ENCODE measurements at places on chromosomes 11 and 22. TPM values are rescaled to one million over a fixed set of nuclear protein-coding genes. Genes with fewer than 3 reads are reported as not detected.

GRCh38 chr11:5246772-5247471, 2.7 kb downstream of the HBG1 start:
- no peaks in the 10 kb centered on the region for H3K4me1 ChIP-seq
- no peak overlapping the region for H3K27ac ChIP-seq
- H3K4me3 ChIP-seq = no peak overlapping the region
- H3K36me3 ChIP-seq = no peaks in the 10 kb centered on the region

- H3K4me3 ChIP-seq = no peak overlapping the region
- DNase-seq = no peak
- H3K27me3 ChIP-seq = no peaks in the 10 kb centered on the region
- no peak overlapping the region for H3K27ac ChIP-seq
- peaks cover 17% of the 10 kb centered on the region for H3K4me1 ChIP-seq
Observed at GRCh38 chr22:37014835-37015586, 4.2 kb downstream of the TST start.

- H3K27ac ChIP-seq = no peak overlapping the region
- no peak overlapping the region for H3K4me3 ChIP-seq
- no peaks in the 10 kb centered on the region for H3K36me3 ChIP-seq
- H3K27me3 ChIP-seq = no peaks in the 10 kb centered on the region
- H3K4me1 ChIP-seq = no peaks in the 10 kb centered on the region
Observed at GRCh38 chr11:134554861-134555260, 142.8 kb upstream of the B3GAT1 start.

DNA sequence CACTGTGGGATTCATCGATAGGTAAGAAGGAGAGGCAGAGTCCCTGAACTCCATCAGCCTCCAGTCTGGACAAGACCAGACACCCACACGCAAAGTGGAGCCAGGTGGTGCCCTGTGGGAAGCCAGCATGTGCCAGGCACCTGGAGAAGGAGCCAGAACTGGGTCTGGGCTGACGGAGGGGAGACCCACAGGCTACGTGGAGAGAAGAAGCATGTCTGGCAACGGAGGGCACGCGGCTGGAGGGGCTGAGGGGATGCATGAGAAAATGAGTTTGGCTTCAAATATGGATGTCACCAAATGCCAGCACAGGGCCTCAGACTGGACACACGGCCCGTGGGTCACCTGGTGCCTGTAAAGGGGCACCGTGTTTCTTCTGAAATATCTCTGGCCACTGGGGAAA, 55.7 kb downstream of the LINC01488 start:
- H3K27me3 ChIP-seq = no peaks in the 10 kb centered on the region
- no peak for DNase-seq
- no peaks in the 10 kb centered on the region for H3K36me3 ChIP-seq
- H3K27ac ChIP-seq = no peak overlapping the region
- peaks cover 2% of the 10 kb centered on the region for H3K4me1 ChIP-seq

The ZBTB16 gene
- 29.7 TPM for total RNA-seq

- no peaks in the 10 kb centered on the region for H3K27me3 ChIP-seq
- no peak for DNase-seq
- H3K4me1 ChIP-seq = no peaks in the 10 kb centered on the region
- no peak overlapping the region for H3K4me3 ChIP-seq
- no peaks in the 10 kb centered on the region for H3K36me3 ChIP-seq
- H3K27ac ChIP-seq = no peak overlapping the region
Observed at GRCh38 chr11:71568704-71569349, 3.5 kb downstream of the KRTAP5-10 start.

GRCh38 chr11:109956124-109956793, 136.9 kb upstream of the ZC3H12C start:
- H3K4me3 ChIP-seq = no peak overlapping the region
- H3K4me1 ChIP-seq = peaks cover 12% of the 10 kb centered on the region
- no peak for DNase-seq
- H3K36me3 ChIP-seq = no peaks in the 10 kb centered on the region
- H3K27me3 ChIP-seq = no peaks in the 10 kb centered on the region

DNA sequence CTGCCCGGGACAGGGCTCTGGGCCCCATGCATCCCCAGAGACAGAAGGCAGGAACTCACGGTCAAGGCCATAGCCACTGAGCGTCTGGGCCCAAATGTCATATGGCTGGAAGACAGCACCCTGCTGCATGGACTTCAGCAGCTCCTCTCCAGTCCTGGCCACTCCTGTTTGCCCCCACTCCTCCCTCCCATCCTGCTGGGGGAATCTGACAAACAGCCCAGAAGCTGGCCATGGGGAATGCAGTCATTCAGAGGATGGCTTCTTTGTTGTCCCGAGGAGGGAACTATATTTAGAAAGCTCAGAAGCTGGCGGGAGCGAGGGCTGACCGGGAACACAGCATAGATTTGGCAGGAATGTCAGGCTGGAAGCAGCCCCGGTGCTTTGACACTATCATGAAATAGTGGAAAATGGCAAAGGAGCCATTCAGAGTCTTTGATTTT, 35.0 kb downstream of the DKK3 start:
- DNase-seq = no peak
- peaks cover 26% of the 10 kb centered on the region for H3K4me1 ChIP-seq
- no peaks in the 10 kb centered on the region for H3K36me3 ChIP-seq
- H3K27ac ChIP-seq = no peak overlapping the region
- no peaks in the 10 kb centered on the region for H3K27me3 ChIP-seq

GRCh38 chr11:1072821-1073231, 1.8 kb upstream of the MUC2 start:
- no peak overlapping the region for H3K4me3 ChIP-seq
- DNase-seq = no peak
- H3K27me3 ChIP-seq = peaks cover under 1% of the 10 kb centered on the region
- peaks cover 17% of the 10 kb centered on the region for H3K4me1 ChIP-seq

GRCh38 chr11:110529043-110529442, 99.3 kb downstream of the FDX1 start:
- no peak overlapping the region for H3K27ac ChIP-seq
- H3K36me3 ChIP-seq = no peaks in the 10 kb centered on the region
- no peak overlapping the region for H3K4me3 ChIP-seq
- H3K4me1 ChIP-seq = no peaks in the 10 kb centered on the region

The EIF3F gene
- total RNA-seq = 355 TPM

DNA sequence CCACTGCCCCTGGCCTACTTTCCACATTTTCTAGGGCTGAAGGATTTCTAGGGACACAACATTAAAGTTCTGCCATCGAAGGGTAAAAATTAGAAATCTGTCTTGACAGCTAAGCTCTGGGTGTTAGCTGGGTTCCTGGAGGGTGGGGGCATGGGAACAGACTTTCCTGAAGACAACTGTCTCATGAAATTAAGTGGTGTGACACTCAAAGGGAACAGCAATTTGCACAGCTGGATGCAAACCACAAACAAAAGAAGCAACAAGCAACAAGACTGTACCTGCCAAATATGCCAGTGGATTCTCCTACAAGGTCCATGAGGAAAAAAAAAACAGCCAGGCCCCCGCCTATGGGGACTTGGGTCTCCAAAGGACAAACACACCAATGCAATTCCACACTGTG, 32.5 kb downstream of the WT1 start:
- no peaks in the 10 kb centered on the region for H3K4me1 ChIP-seq
- H3K27me3 ChIP-seq = peaks cover 5% of the 10 kb centered on the region
- no peaks in the 10 kb centered on the region for H3K36me3 ChIP-seq
- DNase-seq = no peak

The ALDH3B2 gene
- total RNA-seq = not detected

The DKK3 gene
- total RNA-seq = 23.9 TPM

DNA sequence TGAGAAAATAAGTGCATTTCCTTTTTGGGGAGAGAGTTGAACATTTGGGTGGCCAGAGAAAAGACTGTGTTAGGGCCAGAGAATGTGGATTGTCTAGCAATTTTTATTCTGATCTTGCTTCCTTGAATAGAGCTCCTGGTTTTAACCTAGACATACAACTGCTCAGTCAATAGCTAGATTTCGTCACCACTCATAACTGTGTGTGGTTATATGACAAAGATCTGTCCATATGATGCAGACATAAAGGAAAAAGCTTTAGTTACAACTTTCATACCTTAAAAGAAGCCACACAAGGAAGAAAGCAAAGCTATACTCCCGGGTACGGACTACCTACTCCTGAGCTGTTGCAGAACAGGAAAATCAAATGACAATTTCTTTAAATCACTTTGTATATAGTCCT, 37.2 kb downstream of the MS4A6A start:
- no peak overlapping the region for H3K27ac ChIP-seq
- H3K4me3 ChIP-seq = no peak overlapping the region
- no peaks in the 10 kb centered on the region for H3K27me3 ChIP-seq
- no peak for DNase-seq
- H3K36me3 ChIP-seq = no peaks in the 10 kb centered on the region

- no peak overlapping the region for H3K27ac ChIP-seq
- DNase-seq = no peak
- peaks cover 32% of the 10 kb centered on the region for H3K27me3 ChIP-seq
- no peak overlapping the region for H3K4me3 ChIP-seq
Observed at GRCh38 chr22:45877651-45878050, 99.3 kb downstream of the WNT7B start.

- DNase-seq = peak; percentile 33
- H3K4me1 ChIP-seq = no peaks in the 10 kb centered on the region
- no peaks in the 10 kb centered on the region for H3K27me3 ChIP-seq
- no peak overlapping the region for H3K4me3 ChIP-seq
- H3K27ac ChIP-seq = no peak overlapping the region
Observed at GRCh38 chr11:120121914-120122473, 15.9 kb downstream of the TRIM29 start.

DNA sequence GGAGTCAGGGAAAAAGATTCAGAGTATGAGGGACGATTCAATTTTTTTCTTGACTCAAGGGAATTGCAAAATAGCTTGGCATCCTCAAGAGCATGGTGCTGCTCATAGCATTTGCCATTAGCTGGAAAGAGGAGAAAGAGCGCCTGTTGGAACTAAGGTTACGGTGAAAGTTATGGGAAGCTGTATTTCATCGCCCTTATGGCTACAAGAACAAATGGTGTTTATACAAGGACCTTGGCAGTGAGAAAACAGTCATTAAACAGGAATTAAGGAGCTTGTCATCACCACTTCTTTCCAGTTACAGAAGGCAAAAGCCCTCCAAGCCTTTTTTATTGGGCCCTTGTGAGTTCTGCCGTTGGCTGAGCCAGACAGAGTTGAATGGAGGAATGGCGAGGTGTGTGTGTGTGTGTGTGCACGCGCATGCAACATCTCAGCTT, 74.2 kb downstream of the ALX4 start:
- H3K27ac ChIP-seq = no peak overlapping the region
- no peaks in the 10 kb centered on the region for H3K36me3 ChIP-seq
- H3K4me1 ChIP-seq = no peaks in the 10 kb centered on the region
- DNase-seq = no peak

The LINC01488 gene
- total RNA-seq = 0.09 TPM

- no peak overlapping the region for H3K4me3 ChIP-seq
- H3K27me3 ChIP-seq = no peaks in the 10 kb centered on the region
- H3K4me1 ChIP-seq = peaks cover under 1% of the 10 kb centered on the region
- no peak for DNase-seq
- H3K27ac ChIP-seq = no peak overlapping the region
Observed at GRCh38 chr11:92702037-92702804, 267.2 kb upstream of the MTNR1B start.

DNA sequence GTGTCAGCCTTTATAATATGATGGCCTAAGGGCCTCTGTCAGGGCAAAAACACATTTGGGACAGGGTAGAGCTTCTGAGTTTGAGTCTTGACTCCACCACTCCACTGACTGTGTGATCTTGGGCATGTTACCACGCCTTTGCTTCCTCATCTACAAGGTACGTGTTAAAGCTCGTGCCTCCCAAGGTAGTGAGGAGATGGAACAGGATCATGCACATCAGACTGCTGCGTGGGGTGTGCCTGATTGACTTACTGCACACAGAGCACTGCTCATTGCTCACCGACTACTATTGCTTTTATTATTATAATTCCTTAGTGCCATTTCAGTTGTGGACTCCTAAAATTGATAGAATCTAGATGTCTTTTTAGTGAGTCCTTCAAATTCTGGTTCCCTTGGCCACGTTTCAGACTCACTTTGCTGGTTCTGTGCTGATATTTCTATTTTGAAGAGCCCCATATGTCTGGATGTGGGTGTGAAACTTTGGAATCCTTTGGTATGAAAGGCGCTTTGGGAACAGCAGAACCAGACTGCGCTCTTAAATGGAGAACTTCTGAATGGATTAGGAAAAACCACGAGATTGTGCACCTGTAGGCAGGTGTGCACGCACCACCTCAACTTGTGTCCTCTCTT, 44.1 kb upstream of the RAB1B start:
- H3K36me3 ChIP-seq = no peaks in the 10 kb centered on the region
- DNase-seq = no peak
- no peak overlapping the region for H3K4me3 ChIP-seq
- no peaks in the 10 kb centered on the region for H3K27me3 ChIP-seq
- no peak overlapping the region for H3K27ac ChIP-seq
